ENCODE measurements at places on chromosomes 11 and 22.

GRCh38 chr11:106397787-106398501, 320.5 kb downstream of the AASDHPPT start:
- no peak for DNase-seq

DNA sequence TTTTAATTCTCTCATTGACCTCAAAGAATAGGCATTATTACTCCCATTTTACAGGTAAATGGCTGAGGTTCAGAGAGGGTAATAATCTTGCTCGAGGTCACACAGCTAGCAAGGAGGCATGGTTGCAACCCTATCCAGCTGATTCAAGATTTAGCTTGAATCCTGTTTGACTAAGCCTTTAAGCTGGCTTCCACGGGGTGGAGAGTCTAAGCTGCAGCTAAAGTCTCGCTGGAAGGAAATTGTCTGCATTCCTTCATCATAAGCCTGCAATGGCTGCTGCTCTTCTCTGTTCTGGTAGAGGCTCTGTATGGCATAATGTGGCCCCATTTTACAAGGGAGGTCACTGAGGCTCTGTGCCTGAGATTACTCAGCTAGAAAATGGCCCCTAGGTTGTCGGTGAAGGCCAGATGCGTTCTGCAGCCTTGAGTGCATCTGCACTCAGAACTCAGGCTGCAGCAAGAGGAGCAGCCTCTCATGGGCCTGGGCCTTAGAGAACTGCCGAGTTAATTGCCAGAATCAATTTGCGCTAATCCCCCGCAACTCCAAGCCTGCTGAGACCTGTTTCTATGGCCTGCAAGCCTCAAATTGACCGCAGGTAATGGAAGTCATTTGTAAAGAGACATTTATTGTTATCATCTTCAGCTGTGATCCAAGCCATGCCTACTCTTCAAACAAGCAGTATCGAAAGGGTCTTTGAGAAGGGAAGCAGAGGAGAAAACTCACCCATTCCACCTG, 44.1 kb upstream of the SEZ6L start:
- DNase-seq = no peak

GRCh38 chr11:469684-470560, 19.8 kb downstream of the PTDSS2 start:
- no peak for DNase-seq

- no peak for DNase-seq
Observed at GRCh38 chr22:31378123-31378522, 21.3 kb upstream of the DRG1 start.

GRCh38 chr22:43002202-43002586, 12.8 kb downstream of the PACSIN2 start:
- DNase-seq = no peak

GRCh38 chr22:46390652-46391301, 55.3 kb downstream of the TRMU start:
- DNase-seq = no peak

DNA sequence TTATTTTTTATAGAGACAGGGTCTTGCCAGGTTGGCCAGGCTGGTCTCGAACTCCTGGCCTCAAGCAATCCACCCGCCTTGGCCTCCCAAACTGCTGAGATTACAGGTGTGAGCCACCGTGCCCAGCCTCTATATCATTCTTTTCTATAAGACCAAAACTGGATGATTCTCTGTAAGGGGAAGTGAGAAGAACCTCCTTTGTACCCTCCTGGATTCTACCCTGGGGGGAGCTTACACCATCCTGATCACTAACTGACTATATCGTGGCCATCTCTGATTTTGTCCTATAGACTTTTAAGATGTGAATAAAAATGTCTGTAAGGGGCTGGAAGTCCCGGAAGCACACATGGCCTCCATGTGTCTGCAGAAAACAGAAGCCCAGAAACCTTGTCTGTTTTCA, 9.1 kb downstream of the PIWIL4 start:
- DNase-seq = no peak

DNA sequence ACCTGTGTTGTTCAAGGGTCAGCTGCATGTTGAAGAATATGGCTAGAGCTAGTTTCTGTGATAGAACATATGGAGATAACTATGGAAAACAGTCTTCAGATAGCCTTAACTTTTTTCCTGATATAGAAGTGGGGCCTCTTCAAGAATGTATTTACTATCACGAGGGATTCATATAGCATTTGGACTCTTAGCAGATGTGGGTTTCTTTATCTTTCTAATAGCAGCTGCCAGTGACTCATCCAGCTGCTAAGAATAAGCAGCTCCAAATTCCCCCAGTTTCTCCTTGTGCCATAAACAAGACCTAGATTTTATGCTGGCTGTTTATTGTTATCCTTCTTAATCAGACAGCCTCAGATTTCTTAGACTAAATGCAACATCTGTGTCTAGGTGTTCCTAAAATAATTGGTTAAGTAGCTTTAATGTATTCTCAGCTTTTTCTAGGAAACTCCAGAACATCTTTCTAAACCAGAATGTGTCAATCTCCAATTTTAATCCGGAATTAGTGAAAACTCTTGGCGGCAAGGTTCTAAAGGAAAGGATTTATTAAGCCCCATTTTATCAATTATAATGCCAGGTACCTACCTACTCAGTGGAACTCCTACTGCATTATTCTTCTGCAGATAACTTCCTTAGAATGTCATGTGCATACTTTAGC, 119.8 kb downstream of the CSTPP1 start:
- DNase-seq = no peak

- no peak for DNase-seq
Observed at GRCh38 chr22:31241200-31241599, 29.1 kb downstream of the LIMK2 start.

DNA sequence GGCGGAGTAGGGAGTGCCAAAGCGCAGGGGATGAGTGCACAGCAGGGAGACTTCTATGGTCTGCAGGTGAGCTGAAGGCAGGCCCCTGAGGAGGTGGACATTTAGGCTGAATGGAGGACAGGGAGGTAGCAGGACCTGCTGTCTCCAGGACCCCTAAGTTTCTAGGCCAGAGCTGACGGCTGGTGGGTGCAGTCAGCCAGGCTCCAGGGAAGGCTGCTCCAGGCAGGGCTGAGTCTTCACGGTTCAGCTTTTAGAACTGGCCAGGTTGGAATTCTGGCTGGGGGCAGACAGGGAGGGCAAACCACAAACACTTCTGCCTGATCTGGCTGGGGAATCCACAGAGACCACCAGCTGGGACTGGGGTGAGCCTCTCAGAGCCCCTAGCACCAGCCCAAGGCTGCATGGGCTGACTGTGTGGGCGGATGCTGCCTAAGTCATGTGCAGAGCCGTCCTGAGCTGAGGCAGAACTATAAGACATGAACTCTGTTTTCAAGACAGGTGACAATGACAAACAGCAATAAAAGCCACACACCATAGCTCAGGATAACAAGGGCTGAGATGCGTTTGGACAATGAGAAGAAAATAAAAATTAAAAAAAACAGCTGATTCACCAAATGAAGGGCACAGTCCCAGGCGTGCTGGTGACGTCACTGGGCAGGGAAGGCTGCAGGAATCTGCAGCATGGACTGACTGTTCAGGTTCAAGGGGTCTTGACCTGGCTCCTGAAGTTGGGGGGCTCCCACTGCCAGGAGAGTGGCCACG, 10.4 kb upstream of the MALAT1 start:
- DNase-seq = no peak

GRCh38 chr22:39494471-39495120, 7.5 kb upstream of the MIEF1 start:
- DNase-seq = no peak

GRCh38 chr11:32056438-32056837, 34.4 kb upstream of the RCN1 start:
- no peak for DNase-seq

DNA sequence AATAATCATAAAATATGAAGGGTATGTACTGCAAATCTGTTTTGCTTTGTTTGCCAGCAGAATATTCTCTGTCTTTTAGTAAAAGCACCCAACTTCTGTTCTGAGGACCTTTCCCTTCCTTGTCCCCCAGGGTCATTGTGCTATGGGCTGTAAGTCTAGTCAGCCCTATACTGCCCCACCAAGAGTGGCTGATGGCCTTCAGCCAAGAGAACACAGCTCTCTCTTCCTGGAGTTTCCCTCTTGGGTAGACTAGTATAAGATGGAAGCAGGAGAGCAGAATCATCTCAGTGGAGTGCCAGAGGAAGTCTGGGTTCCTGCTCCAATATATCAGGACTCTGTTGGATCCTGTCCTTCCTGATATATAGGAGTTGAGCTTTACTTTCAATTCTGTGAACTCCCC, 29.0 kb downstream of the MMP13 start:
- no peak for DNase-seq

DNA sequence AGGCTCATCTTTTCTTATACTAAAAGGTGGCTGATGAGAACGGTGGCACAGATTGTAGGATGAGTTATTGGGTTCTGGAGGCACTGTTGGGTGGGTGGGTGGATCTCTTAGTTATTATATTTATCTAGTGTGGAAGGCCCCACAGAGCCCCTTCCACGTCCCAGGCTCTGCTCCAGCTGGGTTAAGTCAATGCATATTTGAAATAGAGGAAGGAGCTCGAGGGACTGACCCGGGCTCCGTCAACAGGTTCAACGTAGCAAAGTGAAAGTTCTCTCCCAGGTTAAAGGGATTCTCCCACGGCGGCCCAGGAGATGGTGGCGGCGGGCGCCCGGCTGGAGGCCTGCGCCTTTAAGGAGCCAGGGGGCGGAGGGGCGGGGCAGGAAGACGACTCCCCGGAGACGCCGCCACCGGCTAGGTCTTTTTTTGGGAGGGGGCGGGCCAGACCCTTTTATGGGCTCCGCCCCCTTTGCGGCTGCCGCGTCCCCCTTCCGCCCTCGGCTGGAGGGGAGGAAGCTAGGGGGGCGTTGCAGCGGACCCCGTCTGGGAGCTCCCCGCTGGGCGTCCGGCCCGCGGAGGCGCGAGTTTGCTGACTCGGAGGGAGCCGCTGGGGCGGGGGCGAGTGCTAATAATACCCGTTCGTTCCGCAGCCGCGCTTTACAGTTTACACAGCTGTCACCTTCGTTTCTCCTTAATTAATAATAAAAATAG, 1.5 kb upstream of the INPPL1 start:
- peak; percentile 88 for DNase-seq

- no peak for DNase-seq
Observed at GRCh38 chr11:3001496-3001895, 9.4 kb upstream of the NAP1L4 start.

GRCh38 chr11:99171330-99171729, 150.6 kb downstream of the CNTN5 start:
- no peak for DNase-seq

- no peak for DNase-seq
Observed at GRCh38 chr11:76206327-76207081, at the start of gene WNT11. Gene WNT11 (minus strand): TSS chr11:76206502. CDS start chr11:76206407, 95 bp downstream.

DNA sequence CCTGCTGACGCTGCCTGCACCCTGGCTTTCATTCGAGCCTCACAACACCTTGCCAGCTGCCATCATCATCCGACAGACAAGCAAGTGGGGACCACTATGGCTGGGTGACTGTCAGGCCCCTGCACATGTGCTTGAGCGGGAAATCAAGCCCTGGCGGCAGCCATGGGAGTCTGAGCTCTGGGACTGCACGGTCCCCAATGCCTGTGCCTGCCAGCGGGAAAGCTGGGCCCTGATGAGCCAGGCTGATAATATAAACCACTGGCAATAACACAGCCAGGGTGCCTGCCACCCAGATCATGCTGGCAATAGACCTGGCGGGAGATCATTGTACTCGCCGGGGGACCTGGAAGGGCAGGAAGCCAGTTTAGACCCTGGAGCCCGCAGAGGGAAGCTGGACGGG, 2.5 kb downstream of the FGF3 start:
- no peak for DNase-seq

DNA sequence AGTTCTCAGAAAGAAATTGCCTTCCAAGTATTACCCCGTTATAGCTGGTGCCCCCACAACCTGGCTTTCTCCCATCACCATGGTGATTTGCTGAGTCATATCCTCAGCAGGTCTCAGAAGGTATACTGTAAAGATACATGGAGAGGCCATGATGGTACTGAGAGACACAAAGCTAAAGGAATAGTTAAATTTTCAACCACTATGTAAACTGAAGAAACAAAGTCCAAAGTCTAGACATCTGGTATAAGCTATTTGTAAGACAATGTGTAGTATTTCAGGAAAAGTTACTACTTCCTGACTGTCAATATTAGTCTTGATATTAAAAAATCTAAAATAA, 377.1 kb downstream of the DCDC1 start:
- no peak for DNase-seq

DNA sequence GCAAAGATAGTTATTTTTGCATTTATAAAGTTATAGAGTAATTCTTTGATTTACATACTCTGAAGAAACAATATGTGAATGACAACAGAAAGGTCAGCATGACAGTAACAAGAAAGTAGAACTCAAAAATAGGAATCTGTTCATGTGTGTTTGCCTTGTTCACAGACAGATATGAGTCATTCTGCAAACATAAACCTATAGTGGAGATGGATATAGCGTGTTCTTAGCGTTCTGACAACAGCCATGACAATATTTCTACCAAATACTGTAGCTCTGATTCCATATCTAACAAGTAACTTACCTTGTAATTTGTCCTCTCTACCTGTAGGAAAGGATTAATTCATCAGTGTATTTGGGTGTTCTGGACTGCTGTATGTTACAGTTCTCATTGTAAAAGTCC, 208.5 kb upstream of the MTMR2 start:
- no peak for DNase-seq

DNA sequence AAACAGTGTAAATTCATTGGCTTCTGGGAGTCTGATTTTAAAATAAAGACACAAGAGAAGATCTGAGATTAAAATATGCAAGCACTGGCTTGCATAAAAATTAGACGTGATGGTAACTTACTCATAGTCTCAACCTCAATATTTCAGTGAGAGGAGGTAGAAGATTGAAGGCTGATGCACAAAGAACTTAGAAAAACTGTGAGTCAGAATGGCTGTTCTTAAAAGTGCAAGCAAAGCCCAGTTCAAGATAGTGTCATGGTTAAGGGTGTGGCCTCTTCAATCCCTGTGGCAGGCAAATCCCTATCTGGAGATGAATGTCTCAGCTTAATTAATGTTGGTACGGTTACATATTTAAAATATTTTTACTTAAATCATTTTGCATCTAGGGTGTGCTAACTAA, 33.6 kb upstream of the FIBIN start:
- no peak for DNase-seq

DNA sequence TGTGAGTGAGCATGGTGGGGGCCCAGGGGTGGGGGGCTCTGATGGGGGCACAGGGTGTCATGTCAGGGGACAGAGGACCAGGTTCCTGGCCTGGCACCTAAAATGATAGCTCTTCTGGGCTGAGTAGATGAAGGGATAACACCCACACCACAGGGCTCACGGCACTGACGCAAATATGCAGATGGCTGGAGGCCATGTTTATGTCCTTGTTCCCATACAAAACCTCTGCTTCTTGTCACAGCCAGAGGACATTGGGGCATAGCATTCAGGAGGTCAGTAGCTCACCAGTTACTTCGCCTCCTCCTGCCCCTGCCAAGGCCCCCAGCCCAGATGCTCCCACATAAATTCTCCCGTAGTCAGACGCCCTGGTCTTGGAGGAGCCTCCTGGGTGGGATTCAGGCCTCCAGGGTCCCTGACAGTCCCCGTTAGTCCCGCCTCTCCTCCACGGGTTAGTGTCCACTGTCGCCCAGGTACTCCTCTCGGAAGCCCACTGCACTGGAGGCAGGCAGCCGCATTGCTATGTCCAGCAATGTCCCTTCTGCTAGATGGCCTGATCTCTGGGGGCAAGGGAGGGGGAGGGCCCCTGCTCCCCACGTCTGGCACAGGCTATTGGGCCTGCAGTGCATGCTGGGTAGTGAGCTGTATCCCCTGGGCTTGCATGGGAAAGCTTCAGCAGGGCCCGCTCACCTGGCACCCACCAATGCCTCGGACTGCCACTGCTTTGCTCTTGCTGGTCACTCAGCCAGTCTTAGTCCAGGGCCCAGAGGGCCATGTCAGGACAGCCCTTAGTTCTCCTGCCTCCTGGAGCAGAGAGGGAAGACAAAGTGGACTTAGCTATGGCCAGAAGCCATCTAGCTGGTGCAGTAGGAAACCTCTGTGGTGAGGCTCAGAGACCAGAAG, 75.6 kb upstream of the MYOD1 start:
- no peak for DNase-seq

GRCh38 chr11:60775420-60775961, 9.6 kb upstream of the MS4A10 start:
- peak; percentile 79 for DNase-seq
